Stimulated activated CD4-positive, alpha-beta T cell treated with anti-CD3 and anti-CD28 coated beads, Interleukin-4, amount 100 ng/mL, for 48 hours (primary cell): ENCODE measurements at places on chromosomes 5 and 9.

- no peak for DNase-seq
Observed at GRCh38 chr9:84677080-84677479, 7.6 kb downstream of the NTRK2 start.

DNA sequence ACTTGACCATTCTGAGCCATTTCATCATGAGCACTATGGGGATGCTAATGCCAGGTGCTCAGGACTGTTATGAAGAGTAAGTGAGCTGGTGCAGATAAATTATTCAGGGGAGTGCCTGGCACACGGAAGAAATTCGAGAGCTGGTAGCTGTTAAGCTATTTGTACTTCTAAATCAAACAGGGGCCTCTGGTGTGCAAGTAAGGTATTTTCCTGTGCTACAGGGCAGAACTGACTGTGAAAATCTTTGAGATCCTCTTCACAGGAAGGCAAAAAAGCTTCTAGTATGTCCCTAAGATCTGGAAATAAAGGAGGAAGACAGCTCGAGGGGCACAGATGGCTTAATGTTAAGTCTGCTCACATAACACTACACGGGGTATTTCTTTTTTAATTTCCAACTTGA is 106.3 kb upstream of the SPOCK1 start:
- DNase-seq, result no peak

DNA sequence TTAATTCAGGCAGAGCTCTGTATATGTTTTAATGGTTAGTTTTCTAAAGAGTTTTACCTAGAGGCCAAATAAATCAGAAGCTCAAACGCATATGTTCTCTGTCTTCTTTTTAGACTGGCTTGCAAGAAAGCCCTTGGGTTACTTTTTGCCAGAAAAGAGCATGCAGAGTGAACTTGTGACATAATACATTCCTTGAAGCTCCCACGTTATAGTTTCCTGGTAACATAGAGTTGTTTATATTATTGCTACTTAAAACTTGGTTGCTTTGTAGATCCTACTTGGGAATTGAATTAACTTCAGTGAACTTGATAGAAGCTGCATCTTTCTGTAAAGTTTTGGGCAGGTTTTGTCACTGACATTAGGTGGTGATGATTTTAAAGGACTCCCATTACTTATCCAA is 102.9 kb downstream of the C9orf152 start:
- DNase-seq, result no peak

DNA sequence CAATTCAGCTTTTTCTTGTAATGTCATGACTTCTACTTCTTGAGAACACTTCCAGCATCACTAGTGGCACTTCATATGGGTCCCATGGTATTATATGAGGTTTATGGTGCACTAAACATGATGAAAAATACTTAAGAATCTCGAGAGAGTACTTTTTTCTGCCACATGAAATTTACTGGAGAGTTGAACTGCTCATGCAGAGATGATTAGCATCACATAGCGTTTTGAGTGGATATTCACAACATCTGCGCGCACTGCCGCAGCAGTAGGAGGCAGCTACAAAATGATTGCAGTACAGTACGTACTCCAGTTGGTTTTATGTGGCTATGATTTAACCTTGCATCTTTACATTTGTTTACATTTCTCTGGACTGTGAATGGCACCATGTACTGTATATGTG is 14.7 kb downstream of the RAD1 start:
- no peak for DNase-seq

GRCh38 chr9:108815156-108815555 is 40.6 kb downstream of the ACTL7B start:
- DNase-seq, result no peak

- no peak for DNase-seq
Observed at GRCh38 chr9:133558191-133559126, 24.0 kb downstream of the ADAMTSL2 start.

GRCh38 chr5:80076131-80077050 is 41.2 kb downstream of the THBS4 start:
- DNase-seq, result no peak

DNA sequence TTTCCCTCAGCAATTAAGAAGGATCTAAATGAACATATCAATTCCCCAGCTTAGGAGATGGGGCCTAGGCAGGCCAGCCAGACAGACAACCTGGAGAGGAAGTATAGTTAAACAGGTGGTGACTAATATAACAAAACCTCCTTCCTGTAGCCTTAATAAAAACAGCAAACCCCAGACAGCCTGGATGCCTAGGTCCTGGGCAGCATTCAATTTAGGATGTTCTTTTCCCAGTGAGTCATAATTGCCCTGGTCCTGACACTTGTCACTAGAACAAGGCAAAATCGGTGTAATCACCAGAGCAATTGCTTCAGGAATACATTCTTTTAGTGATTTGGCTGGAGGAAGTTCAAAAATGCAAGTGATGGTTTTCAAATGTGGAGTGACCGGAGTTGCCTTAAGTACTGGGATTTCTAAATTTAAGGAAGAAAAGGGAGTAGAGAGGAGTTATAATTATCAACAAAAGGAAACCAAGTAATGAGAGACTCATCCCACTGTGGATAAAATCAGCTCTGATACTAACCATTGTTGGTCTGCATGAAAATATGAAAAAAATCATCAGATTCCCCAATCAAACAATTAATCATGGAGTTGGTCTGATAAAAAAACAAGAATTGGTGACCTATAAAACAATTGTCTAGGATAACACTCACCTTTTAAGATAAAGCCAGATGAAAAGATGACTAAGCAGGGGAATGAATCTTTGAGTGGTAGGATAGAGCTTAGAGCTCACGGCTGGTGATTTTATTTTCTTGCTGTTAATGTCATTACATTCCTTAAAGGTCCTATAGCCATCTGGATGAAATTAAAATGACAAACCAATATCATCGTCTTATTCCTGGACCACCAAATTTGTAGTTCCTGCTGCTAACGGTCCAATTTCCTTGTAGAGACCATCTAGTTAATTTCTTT is 39.0 kb upstream of the TARS1 start:
- no peak for DNase-seq

GRCh38 chr5:37696190-37697021 is 143.4 kb downstream of the GDNF start:
- no peak for DNase-seq

GRCh38 chr5:7396713-7397454 is 946 bp downstream of the ADCY2 start:
- no peak for DNase-seq

DNA sequence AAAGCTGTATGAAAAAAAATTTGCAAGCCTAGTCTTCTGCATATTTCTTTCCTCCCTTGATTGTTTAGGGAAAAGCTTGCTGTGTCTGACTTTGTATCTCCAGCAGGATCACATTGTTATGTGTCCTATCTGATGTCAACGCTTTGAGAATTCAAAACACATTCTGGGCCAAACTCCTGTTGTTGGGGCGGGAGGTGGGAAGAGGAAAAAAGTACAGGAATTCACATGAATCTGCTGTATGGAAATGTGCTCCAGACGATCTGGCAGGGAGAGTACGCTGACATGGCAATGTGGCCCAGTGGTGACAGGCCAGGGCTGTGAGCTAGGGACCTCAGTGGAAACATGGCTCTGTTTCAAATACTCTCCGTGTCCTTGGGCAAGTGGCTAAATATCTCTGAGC is 87.4 kb upstream of the GNA14 start:
- DNase-seq, result no peak

GRCh38 chr5:36403632-36404311 is 102.1 kb upstream of the RANBP3L start:
- DNase-seq, result no peak

DNA sequence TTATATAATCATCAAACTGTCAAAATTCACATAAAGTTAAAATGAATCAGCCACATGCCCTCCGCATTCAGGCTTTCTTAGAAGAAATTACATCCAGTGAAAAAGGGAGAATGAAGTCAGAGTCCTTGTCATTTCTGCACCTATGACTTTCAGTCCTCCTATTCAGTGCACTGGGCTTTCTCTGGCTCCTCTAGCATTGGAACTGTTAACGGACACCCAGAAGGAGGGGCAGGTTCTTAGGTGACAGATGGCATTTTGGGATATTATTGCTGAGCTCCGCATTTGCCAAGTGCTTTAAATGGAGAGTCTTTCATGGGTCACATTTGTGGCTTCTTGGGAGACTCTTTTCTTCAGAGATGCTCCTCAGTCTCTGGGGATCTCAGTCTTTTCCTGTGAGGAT is 40.0 kb downstream of the ADAMTS19 start:
- DNase-seq, result no peak

- no peak for DNase-seq
Observed at GRCh38 chr5:68347536-68347935, 132.0 kb downstream of the PIK3R1 start.

DNA sequence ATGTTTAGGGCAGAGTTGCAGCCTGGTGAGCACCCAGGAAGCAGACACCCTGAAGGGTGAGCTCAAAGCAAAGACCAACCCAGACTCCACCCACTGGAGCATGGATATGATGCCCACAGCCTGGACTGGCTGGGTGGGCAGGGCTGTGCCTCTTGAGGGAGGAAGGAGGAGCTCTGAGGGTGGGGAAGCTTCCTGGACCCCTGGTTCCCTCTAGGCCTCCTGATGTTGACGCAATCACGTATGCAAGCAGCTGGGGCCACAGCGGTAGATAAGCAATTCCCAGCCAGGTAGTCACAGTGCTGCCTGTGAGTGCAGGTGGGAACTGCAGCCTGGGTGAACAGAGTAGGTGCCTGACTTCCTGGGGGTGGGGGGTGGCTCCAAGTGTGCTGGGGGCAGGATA is 271.5 kb downstream of the CDK5RAP2 start:
- DNase-seq, result no peak

- DNase-seq, result no peak
Observed at GRCh38 chr5:82107267-82107666, 135.4 kb downstream of the ATG10 start.

- no peak for DNase-seq
Observed at GRCh38 chr5:114153833-114154232, 208.0 kb upstream of the KCNN2 start.
